ENCODE measurements at places on chromosomes 13 and 19. TPM values are rescaled to one million over a fixed set of nuclear protein-coding genes. Genes with fewer than 3 reads are reported as not detected.

DNA sequence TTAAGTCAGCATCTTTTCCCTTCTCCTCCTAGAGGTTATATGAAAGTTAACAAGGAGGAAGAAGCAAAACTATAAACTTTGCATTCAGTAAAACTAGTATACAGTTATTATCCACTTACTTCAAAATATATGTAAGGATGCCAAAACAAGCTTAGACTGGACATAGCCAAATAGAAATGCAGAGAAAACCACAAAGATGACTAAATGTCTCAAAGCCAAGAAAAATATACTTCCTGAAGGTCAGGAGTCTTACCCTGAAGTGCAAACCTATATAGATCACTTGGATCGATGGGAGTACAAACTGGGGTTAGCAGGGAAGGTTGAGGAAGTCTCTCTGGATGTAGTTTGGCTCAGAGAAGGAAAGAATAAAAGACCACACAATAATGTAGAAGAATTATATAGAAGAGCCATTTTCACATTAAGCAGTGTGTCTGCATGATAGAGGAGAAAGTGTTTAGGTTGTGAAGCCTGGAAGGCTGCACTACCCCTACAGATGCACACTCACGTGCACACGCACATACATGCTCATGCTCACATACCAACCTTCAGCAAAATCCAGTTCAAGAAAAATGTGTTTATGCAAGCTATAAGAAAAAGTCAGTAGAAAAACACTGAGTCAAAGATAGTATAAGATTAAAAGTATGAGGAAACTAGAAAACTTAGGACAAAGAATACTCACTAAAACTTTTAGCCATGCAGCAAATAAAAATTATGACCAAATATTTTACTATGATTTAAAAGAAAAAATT is 112.1 kb upstream of the RXFP2 start:
- DNase-seq: no peak

- no peak for DNase-seq
These were observed 57.9 kb downstream of the RFC3 start for GRCh38 chr13:33875618-33876401.

DNA sequence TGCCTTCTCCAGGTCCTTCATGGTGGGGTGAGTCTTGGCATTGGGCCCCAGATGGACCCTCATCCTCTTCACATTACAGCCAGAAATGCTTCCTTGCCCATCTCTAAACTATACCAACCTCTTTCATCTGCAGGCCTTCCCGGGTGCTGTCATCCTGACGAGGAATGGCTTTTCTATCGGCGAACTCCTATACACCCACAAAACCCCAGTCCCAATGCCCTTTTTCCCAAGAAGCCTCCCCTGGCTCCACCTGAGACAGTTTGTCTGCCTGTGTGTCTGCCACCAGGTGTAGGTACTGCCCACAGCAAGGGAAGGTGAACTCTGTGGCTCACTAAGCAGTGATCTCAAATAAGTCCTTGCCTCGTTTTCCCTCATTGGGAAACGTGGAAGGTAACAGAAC is 55.3 kb downstream of the PTPRS start:
- DNase-seq: no peak

Gene CATSPERD
- total RNA-seq: not detected

Gene SIAH3
- not detected for total RNA-seq

DNA sequence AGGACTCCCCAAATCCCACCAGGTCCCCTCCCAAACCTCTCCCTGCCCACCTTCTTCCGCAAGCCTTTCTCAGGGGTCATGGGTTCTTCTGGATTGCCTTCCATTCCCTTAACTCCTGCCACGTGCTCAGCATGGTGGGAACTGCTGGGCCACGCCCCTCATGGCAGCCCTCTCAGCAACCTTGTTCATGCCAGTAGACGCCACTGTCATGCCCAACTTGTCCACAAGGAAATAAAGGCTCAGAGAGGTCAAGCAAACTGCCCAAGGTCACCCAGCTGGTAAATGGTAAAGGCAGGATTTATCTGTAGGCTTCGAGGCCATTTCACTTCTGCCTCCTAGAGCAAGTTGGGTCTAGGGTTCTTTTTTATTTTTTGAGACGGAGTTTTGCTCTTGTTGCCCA is 10.9 kb downstream of the PRAM1 start:
- no peak for DNase-seq

GRCh38 chr19:13165162-13165997 is 15.2 kb downstream of the IER2 start:
- DNase-seq: peak; percentile 40

DNA sequence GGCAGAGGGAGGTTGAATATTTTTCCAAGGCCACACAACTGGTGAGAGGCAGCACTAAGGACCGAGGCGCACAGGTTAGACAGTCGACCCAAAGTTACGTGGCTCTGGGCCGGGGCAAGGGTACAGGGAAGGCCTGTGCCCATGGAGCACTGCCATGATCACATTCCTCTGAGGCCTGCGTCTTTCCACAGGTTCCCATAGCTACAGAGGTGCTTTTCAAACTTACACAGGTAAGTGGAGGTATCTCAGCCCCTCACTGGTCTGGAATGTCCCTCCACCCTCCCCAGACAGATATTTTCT is 814 bp downstream of the ZNF211 start:
- DNase-seq: no peak

DNA sequence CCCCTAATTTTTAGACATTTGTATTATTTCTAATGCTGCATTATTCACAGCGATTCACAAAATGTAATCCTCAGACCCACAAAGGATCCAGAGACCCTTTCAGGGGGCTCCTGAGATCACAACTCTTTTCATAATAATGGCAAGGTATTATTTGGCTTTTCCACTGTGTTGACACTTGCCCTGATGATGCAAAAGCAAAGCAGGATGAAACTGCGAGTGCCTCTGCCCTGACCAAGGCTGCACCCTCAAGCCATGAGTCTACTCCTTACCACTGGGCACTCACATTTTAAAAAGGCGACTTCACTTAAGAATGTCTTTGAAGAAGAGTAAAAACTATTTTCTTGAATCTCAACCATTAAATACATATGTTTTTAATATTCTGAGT is 11.4 kb downstream of the ELF1 start:
- peak; percentile 7 for DNase-seq

GRCh38 chr19:46875234-46875633 is 14.4 kb downstream of the ARHGAP35 start:
- no peak for DNase-seq

DNA sequence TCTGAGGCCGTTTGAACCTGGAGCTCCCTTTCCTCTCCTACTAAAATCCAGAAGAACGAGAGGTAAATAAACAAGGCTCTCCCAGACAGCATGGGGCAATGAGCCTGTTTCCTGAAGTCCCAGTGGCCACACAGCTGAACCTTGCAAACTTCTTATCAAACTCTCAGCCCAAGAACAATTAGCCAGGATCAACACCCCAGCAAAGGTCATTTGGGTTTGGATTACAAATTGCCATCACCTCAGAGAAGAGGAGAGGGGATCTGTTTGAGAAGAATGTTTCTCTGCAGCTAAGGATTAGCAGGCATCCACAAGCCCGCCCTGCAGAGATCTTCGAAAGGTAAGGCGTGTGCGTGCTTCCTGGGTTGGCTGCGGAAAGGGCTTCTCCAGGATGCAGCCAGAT is 201.9 kb upstream of the SOX1 start:
- no peak for DNase-seq

- peak; percentile 72 for DNase-seq
These were observed 9.1 kb upstream of the SHISA7 start for GRCh38 chr19:55451965-55452748.

GRCh38 chr19:15810335-15810734 is 5.1 kb downstream of the OR10H1 start:
- no peak for DNase-seq

DNA sequence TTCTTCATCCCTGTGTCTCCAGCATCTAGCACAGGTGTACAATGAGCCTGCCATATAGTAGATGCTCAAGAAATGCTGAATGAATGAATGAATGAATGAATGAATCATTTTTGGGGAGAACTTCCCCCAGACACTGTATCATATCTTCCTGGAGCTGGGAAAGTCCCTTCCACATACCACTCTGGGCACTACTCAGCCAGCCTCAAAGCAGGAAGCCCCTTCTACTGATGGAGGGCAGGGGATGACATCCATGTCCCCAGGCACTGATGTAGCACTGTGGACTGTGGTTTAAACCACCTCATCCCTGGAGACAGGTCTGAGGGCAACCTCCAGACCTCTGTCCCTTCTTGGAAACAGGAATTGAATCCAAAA is 4.8 kb downstream of the GNA15 start:
- DNase-seq: no peak

Gene RASGRP4
- total RNA-seq: 0.09 TPM

DNA sequence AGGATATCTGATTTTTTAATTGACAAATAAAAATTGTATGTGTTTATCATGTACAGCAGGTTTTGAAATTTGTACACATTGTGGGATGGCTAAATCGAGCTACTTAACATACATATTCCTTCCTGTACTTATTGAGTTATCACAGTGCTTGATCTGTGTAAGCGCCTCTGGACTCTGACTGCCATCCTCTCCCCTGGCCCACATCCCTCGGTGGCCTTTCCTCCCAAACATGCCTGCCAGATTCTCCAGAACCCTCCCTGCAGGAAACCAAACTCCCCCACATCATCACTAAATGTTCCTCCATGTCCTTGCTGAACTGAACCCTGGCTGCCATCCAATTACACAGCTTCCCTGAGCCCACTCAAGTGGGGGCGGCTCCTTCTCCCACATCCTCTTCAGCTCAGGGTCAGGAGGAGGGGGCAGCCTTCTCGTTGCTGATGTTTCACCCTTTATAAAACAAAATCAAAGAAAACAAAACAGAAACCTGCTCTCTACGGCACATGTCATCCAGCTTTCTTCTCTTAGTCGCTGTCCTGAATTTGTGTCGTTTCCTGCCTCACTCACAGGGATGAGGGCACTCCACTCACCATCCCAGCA is 97.1 kb upstream of the SPATA13 start:
- no peak for DNase-seq

Gene PROZ
- total RNA-seq: not detected

DNA sequence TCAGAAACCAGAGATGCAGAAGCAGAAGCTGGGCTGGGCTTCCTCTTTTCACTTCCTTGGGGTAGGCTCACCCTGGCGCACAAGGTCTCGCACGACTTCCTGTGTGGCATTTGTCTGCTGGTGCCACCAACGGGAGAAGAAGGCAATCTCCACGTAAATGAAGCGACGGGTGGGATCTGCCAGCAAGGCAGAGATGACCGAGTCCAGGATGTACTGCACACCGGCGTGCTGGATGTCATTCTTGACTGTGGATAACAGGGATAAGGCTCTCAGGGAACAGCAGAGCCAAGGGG is 1.3 kb downstream of the MAN2B1 start:
- no peak for DNase-seq

- DNase-seq: no peak
These were observed 262.1 kb downstream of the DCT start for GRCh38 chr13:94217370-94217769.

Gene CACNA1A
- 16.5 TPM for total RNA-seq

Gene RNF113B
- not detected for total RNA-seq

- no peak for DNase-seq
These were observed 4.9 kb upstream of the CERS1 start for GRCh38 chr19:18900700-18901481.

Gene EXOC3L2
- total RNA-seq: not detected

Measured in neural progenitor cell (in vitro differentiated cells).